ENCODE measurements at places on chromosomes 16 and 17. TPM values are rescaled to one million over a fixed set of nuclear protein-coding genes. Genes with fewer than 3 reads are reported as not detected.

ALOX12 gene
- total RNA-seq = not detected

MYH8 gene
- not detected for total RNA-seq

- no peak overlapping the region for H3K4me3 ChIP-seq
- no peaks in the 10 kb centered on the region for H3K36me3 ChIP-seq
- H3K27ac ChIP-seq = no peak overlapping the region
- H3K4me1 ChIP-seq = no peaks in the 10 kb centered on the region
Observed at GRCh38 chr17:10812674-10813073, 8.8 kb upstream of the TMEM238L start.

GRCh38 chr17:29143894-29144293 is 36.3 kb downstream of the MYO18A start:
- no peak overlapping the region for H3K27ac ChIP-seq
- H3K36me3 ChIP-seq = no peaks in the 10 kb centered on the region
- H3K27me3 ChIP-seq = no peaks in the 10 kb centered on the region
- H3K4me1 ChIP-seq = peaks cover 11% of the 10 kb centered on the region

- peak overlapping the region; percentile 69 for H3K27ac ChIP-seq
- no peak for DNase-seq
- no peaks in the 10 kb centered on the region for H3K36me3 ChIP-seq
- no peaks in the 10 kb centered on the region for H3K27me3 ChIP-seq
Observed at GRCh38 chr17:68612209-68612922, 11.2 kb upstream of the FAM20A start.
